ENCODE measurements at places on chromosomes 13 and 19. TPM values are rescaled to one million over a fixed set of nuclear protein-coding genes. Genes with fewer than 3 reads are reported as not detected.

NCCRP1 gene
- total RNA-seq, result not detected

NKG7 gene
- not detected for total RNA-seq

APOE gene
- 258 TPM for total RNA-seq

SLC27A1 gene
- total RNA-seq, result 30.2 TPM

SLC46A3 gene
- 7.7 TPM for total RNA-seq

ZNF71 gene
- 29.6 TPM for total RNA-seq

ZNF426 gene
- 31.1 TPM for total RNA-seq

PRR22 gene
- 2.2 TPM for total RNA-seq

- no peak for DNase-seq
These were observed 106.0 kb downstream of the ERCC5 start for GRCh38 chr13:102951808-102952207.

DNA sequence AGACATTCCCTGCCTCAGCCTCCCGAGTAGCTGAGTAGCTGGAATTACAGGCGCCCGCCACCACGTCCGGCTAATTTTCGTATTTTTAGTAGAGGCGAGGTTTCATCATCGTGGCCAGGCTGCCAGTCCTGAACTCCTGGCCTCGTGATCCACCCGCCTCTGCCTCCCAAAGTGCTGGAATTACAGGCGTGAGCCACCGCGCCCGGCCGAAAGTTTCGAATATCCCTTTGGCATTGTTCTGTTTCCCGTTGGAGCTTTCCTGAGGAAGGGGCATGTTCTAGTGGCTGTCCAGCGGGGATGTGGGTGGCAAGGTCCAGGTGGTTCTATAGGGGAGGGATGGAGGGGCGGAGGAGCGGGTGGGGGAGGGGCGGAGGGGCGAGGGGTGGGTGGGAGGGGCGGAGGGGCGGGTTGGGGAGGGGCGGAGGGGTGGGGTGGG, 2.1 kb upstream of the BSG start:
- DNase-seq, result no peak

DNA sequence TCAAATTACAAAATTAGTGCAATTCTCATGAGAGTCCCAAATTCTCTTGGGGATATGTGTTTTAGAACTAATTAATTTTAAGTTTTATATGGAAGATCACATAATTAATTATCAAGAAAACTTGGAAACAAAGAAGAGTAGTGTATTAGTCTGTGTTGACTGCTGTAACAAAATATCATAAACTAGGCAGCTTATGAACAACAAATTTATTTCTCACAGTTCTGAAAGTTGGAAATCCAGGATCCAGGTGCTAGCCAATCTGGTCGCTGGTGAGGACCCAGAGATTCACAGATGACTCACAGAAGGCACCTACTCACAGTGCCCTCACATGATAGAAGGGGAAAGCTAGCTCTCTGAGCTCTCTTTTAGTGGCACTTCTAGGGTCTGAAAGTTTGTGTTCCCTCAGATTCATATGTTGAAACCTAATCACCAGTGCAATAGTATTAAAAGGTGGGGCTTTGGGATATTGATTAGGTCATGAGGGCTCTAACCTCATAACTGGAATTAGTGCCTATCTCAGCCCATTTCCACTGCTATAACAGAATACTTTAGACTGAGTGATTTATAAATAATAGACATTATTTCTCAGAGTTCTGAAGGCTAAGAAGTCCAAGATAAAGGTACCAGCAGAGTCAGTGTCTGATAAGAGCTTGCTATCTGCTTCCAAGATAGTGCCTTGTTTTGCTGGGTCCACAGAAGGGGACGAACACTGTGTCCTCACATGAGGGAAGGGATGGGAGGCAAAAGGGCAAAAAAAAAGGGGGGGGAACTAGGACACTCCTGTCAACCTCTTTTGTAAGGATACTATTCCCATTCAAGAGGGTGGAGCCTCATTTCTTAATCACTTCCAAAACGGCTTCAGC, 1.5 kb upstream of the ARGLU1 start:
- no peak for DNase-seq

GRCh38 chr19:51030631-51031030, 4.2 kb downstream of the KLK12 start:
- no peak for DNase-seq

- no peak for DNase-seq
These were observed 1.8 kb downstream of the ZFR2 start for GRCh38 chr19:3866910-3867638.

DNA sequence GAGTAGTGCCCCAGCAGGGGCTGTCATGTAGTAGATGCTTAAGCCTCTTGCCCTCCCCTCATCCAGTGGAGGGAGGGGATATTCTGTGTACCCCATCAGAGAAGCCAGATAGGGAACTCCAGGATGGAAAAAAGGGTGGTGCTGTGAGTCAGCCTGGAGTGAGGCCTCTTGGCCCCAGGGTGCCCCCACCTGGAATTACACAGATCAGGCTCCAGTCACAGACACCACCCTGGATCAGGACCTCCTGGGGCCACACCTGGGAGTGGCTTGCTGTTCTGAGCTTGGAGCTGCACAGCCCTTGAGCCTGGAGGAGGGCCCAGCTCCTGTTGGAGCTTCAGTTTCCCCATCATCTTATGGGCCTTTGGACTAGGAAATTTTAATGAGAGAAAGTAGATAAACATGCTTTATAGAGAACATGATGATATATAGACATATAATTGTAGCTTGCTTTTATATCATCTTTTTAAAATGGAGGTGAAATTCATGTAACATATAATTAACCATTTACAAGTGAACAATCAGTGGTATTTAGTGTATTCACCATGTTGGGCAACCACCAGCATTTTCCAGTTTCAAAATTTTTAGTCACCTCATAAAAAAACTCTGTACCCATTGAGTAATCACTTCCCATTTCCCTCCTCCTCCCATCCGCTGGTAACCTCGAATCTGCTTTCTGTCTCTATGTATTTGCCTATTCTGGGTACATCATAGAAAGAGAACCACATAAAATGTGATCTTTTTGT, 24.6 kb downstream of the CYP4F22 start:
- no peak for DNase-seq
